ENCODE measurements at places on chromosomes 1 and 21.
A peak's percentile ranks its signal among the peaks of the same experiment; 100 is the strongest.

DNA sequence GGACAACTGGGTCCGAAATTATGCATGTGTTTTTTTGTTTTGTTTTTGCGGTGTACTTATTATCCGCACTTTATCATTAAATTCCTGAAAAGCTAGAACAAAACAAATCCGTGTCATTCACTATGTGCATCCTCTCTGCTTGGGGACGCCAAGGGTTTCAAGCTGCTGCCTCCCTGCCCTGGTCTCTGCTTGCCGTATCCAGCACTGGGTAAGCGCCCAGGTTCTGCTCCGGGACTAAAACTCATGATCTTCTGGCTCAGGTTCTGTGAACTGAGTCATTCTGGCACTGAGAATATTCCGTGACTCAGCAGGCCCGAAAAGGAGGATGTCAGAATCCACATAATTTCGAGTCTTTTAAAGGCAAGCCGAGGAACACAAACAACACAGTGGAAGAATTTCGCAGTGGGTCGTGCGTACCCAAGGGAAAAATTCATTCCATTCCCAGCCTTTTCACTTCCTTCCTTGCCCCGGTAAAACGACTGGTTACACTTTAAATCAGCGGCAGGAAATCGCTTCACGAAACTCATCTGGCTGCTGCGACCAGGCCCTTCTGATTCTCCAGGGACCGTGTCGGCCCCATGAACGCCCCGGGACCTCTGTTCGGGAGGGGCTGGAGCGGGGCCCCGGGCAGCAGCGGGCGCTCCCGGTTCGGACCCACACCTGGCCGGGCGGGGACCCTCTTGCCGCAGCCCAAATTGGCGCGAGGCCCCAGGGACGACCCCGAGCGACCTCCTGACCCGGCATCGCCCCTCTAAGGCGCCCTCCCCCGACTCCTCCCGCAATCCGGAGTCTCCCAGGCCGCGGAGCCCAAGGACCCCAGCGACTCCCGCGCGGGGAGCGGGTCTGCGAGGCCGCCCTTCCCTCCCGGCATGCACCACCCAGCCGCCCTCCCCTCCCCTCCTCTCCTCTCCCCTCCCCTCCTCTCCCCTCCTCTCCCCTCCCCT is 746 bp upstream of the LAMC1 start:
- DNase-seq = no peak

GRCh38 chr1:24018611-24019580 is 38.8 kb upstream of the SRSF10 start:
- no peak for DNase-seq

GRCh38 chr1:226181996-226182714 is 4.4 kb downstream of the ACBD3 start:
- no peak for DNase-seq

- no peak for DNase-seq
Measured at GRCh38 chr1:10085076-10085475, 52.3 kb downstream of the UBE4B start.

- DNase-seq = no peak
Measured at GRCh38 chr1:229388897-229389580, 44.9 kb downstream of the ACTA1 start.

DNA sequence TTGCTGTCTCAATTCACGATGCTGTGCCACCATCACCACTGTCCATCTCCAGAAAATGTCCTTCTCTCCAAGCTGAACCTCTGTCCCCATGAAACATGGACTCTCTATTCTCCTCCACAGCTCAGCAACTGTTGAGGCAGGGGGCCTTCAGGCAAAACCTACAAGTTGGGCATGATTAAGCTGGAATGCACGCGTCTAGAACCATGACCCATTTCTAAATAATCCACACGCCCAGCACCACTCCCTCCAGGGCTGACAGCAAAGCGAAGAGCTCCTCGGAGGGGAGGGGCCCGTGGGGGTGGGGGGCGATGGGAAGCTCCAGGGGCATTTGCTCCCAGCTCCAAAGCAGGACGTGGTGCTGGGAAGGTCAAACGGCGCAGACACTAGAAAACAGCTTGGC is 3.3 kb upstream of the HES5 start:
- DNase-seq = no peak

DNA sequence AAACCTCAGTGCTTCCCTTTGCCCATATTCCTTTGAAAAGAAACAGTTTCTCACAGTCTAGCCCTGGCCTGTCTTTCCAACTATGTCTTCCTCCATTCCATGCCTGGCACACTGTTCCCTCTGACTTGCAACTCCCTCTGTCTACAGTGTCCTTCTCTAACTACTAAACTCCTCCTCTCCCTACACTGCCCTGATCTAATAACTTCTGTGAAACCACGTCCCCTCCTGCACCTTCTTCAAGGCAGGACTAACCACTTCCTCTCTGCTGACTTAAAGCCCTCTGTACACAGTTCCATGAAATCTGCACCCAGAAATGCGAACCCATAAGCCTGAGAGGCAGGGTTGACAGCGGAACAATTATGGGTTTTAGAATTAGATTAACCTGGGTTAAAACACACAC is 62.2 kb upstream of the ATP1B1 start:
- DNase-seq = peak; percentile 58

- DNase-seq = peak; percentile 78
Measured at GRCh38 chr1:19462781-19463503, 22.4 kb downstream of the CAPZB start.

DNA sequence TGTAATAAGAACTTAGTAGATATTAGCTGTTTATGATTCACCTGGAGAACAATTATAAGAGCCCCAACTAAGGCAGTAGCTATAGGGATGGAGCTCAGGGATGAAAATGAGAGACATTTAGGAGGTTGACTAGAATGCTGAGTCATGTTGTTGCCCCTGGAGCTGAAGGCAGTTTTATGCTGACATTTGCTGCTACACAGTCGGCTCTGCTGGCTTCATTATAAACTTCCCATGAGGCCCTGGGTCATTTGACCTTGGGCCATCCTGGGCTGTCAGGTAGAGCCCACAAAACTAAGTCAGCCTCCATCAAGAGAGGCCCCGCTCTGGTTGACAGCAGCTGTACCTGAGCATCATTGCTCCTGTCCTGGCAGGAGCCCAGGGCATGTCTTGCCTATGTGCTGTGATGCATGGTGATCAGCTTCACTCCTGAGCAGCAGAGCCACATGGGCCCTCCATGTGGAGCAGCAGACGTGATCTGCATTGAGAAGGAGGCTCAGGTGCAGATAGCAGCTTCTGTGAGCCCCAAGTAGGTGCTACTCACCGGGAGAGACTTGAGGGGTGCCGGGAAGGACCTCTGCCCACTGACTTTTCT is 112.4 kb downstream of the TBX19 start:
- no peak for DNase-seq

DNA sequence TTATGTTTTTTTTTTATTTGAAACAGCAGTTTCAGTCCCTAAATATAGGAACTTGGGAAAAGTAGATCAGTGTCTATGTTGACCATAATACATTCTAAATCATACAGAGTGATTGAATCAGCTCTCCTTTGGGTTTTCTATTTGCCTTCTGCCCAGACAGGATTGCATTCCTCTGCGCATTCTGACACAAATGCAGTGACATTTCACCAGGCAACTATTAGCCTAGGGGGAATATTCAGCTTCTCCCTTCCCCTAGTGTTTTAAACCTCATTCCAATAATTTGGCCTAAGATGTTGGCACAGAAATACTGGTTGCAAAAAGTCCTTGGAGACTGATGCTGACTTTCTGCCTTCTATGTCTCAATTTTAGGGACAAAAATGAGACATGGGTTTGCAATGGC is 172.8 kb downstream of the PTGER3 start:
- DNase-seq = no peak

- DNase-seq = no peak
Measured at GRCh38 chr1:47582891-47583608, 145.2 kb downstream of the FOXD2 start.

DNA sequence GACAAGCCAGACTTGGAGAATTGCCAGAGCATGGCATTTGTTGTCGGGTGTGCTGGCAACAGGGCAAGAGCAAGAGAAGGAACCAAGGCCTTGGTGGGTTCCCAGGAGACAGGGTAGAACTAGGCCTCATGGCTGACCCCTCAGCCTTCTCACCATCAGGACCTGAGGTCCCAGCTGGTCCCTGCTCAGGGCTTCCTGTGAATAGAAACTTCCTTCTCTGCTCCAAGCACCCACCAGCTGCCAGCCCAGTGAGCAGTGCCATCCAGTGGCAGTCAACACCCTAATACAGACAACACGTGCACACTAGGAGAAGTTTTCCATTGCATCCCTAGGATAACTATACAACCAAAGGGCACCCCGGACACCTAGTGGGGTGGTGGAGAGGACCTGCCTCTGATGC is 22.8 kb downstream of the S100A6 start:
- DNase-seq = no peak

Data from CD4-positive, alpha-beta T cell treated with Interleukin-12 subunit alpha and Interleukin-12 subunit beta, for 1 hour (primary cell).